ENCODE measurements at places on chromosomes 6 and 20. TPM values are rescaled to one million over a fixed set of nuclear protein-coding genes. Genes with fewer than 3 reads are reported as not detected.

Gene SASH1
- 67.7 TPM for total RNA-seq

Gene DEFB112
- total RNA-seq = not detected

Gene MLN
- total RNA-seq = not detected

Gene DSE
- total RNA-seq = 14.6 TPM

Gene SLC17A3
- total RNA-seq = not detected

Gene GSTA2
- not detected for total RNA-seq

Gene RIPK1
- 21.8 TPM for total RNA-seq

Gene PPP1R3G
- 0.33 TPM for total RNA-seq

Gene SLC22A7
- total RNA-seq = not detected

Gene MEI4
- not detected for total RNA-seq

Gene ERVFRD-1
- total RNA-seq = 6.5 TPM

Gene NQO2
- total RNA-seq = 60.6 TPM

Gene GATA5
- total RNA-seq = not detected

Gene DPM1
- 80.9 TPM for total RNA-seq

Gene EPHA7
- total RNA-seq = not detected

Gene RNF144B
- 77.0 TPM for total RNA-seq

Gene RPL7L1
- 160 TPM for total RNA-seq

Gene NKX2-2
- not detected for total RNA-seq

Gene ADGRF1
- not detected for total RNA-seq
